Thoracic aorta (tissue), 2 donors: ENCODE measurements at places on chromosomes 2 and 18.
A peak's percentile ranks its signal among the peaks of the same experiment; 100 is the strongest.

DNA sequence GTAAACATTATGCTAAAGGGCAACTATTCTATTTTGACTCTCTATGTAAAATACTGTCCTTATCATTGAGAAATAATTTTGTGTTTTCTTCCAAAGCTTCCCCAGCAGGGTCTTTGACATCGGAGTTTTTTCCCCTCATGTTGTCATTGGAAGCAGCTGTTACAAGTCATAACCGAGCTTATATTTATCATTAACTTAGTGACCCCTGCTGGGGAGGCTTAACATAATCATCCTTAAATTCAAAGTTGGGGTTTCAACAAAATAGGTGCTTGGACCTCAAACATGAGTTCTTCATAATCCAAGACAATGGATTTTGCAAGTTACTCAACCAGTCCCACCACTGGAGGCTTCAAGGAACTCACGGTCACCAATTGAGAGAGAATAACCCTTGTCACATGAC, 330.9 kb downstream of the DCC start:
- H3K4me1 ChIP-seq = no peaks in the 10 kb centered on the region
- no peaks in the 10 kb centered on the region for H3K36me3 ChIP-seq
- no peak for DNase-seq
- no peak overlapping the region for H3K4me3 ChIP-seq
- no peak overlapping the region for H3K27ac ChIP-seq
- H3K27me3 ChIP-seq = no peaks in the 10 kb centered on the region

- H3K27ac ChIP-seq = no peak overlapping the region
- H3K36me3 ChIP-seq = no peaks in the 10 kb centered on the region
- no peaks in the 10 kb centered on the region for H3K4me1 ChIP-seq
- no peaks in the 10 kb centered on the region for H3K27me3 ChIP-seq
These were observed 839.9 kb downstream of the BCL11A start for GRCh38 chr2:59713577-59713976.

DNA sequence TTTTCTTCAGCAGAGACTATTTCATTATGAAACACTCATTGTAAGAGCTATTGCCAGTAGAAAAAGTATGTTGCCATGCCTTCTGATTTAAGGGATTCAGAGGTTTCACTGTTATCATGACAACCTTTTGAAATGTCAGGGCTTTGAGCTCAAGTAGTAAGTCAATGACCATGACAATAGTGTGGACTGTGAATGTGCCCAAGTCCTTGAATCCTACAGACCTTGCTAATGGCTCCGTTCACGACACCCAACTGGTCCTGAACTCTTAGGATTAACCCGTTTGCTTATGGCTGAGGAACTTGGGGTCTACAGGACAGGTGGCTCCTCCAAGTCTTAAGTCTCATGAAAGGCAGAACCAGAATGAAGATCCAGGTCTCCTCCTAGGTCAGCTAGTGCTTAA, 17.6 kb upstream of the KIDINS220 start:
- H3K27me3 ChIP-seq = no peaks in the 10 kb centered on the region
- no peak for DNase-seq
- no peak overlapping the region for H3K4me3 ChIP-seq

- no peaks in the 10 kb centered on the region for H3K27me3 ChIP-seq
- no peak for DNase-seq
- H3K4me1 ChIP-seq = no peaks in the 10 kb centered on the region
These were observed 239.4 kb downstream of the DYSF start for GRCh38 chr2:71692621-71693277.

- no peaks in the 10 kb centered on the region for H3K4me1 ChIP-seq
- no peaks in the 10 kb centered on the region for H3K27me3 ChIP-seq
- no peak overlapping the region for H3K4me3 ChIP-seq
- H3K27ac ChIP-seq = no peak overlapping the region
- H3K36me3 ChIP-seq = no peaks in the 10 kb centered on the region
- no peak for DNase-seq
These were observed 467.2 kb downstream of the SPAG16 start for GRCh38 chr2:213751446-213751845.

DNA sequence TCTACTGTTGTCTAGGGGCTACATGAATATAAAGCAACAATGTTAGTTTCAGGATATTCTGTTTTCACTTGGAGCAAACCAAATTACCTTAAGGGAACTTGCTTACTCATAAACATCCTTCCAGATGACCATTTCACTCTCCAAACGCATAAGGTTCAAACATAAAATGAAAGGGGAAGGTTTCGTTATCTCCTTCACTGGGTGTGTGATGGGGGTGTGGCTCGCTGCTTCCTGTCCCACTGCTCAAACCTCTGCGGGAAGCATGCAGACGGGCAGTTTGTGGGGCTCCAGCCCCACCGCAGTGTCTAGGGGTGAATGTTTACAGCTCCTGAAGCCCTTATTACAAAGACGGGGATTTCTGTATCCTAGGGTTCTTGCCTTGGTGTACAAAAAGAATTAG, 1310.9 kb upstream of the TMEFF2 start:
- no peak for DNase-seq
- H3K4me1 ChIP-seq = no peaks in the 10 kb centered on the region
- no peak overlapping the region for H3K27ac ChIP-seq
- no peaks in the 10 kb centered on the region for H3K27me3 ChIP-seq
- H3K36me3 ChIP-seq = no peaks in the 10 kb centered on the region

DNA sequence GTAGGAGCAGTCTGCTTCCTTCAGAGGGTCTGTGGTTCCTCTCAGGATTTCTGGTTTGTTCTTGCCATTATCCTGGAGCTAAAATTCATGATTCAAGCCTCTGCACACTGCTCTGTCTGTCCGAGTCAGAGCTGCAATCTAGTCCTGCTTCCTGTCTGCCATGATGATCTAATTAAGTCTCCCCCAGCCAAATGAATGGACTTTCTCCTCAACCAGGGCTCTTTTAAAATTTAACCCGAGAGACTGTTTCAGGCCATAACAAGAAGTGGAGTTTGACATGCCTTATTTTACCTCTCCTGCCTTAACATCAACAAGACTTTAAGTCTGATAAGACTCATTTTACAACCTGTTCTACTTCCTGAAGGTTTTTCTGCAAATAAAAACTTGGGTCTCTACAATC, 1009.6 kb upstream of the DDX18 start:
- no peak overlapping the region for H3K27ac ChIP-seq
- no peak for DNase-seq
- H3K27me3 ChIP-seq = no peaks in the 10 kb centered on the region
- no peak overlapping the region for H3K4me3 ChIP-seq
- no peaks in the 10 kb centered on the region for H3K36me3 ChIP-seq

DNA sequence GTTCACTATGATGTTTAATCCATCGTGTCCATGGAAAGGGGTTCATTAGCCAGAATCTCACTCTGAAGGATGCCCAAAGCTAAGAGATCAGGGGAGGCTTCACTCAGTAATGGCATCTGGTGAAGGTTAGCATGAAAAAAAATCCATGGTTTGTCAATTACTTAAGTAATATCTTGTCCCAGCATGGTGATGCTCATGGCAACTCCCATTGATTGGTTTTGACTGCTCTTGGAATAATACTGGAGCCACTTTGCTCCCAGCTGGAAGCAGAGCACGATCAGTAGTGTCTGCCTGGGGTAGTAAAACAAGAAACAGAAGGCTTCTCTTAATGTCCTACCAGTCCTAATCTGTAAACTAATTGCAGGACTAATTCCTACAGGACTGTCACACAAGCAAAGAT, 799.4 kb downstream of the CNTNAP5 start:
- DNase-seq = no peak
- H3K27me3 ChIP-seq = no peaks in the 10 kb centered on the region
- H3K4me3 ChIP-seq = no peak overlapping the region
- H3K4me1 ChIP-seq = no peaks in the 10 kb centered on the region
- H3K36me3 ChIP-seq = no peaks in the 10 kb centered on the region

- no peak for DNase-seq
- peak overlapping the region; percentile 97 for H3K27ac ChIP-seq
- no peaks in the 10 kb centered on the region for H3K36me3 ChIP-seq
- peak overlapping the region; percentile 98 for H3K4me3 ChIP-seq
These were observed 634 bp downstream of the PTPRM start for GRCh38 chr18:7567474-7568425.

DNA sequence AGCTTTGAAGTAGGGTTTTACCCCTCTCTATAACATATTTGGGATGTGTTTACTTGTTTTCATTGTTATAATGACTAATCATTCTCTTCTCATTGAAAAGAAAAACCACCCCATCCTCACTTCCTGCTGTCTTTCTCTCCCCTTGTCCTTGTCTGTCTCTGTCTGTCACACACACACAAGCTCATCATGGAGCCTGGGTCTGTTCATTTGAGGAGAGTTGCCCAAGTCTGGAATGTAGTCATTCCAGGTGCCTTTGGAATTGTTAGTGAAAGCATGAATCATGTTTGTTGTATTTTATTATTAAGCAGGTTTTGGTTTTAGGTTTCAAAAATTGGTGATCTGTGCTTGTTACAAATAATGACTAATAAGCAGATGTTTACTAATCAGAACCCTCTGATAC, 133.5 kb upstream of the IL1R2 start:
- no peaks in the 10 kb centered on the region for H3K27me3 ChIP-seq
- no peak overlapping the region for H3K4me3 ChIP-seq
- no peak for DNase-seq
- peaks cover 22% of the 10 kb centered on the region for H3K36me3 ChIP-seq
- no peak overlapping the region for H3K27ac ChIP-seq

DNA sequence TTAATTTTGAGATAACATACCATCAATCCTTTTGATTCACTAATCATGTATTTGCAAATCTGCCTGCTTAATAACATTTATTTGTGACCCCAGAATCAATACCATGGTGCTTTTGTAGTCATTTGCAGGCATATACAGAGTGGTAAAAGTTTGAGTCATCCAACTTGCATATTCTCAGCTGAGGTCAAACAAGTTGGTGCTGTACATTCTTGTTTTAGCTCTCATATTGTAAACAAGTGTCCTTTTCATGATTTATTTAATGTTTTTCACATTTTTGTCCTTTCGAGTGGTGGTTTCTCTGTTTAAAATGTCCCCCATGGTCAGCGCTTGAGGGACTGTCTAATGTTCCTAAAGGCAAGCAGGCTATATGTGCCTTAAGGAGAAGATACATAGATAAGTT, 17.5 kb downstream of the RAB27B start:
- no peak overlapping the region for H3K4me3 ChIP-seq
- no peak overlapping the region for H3K27ac ChIP-seq
- no peaks in the 10 kb centered on the region for H3K27me3 ChIP-seq

GRCh38 chr2:141929331-141930252, 201.2 kb downstream of the LRP1B start:
- H3K36me3 ChIP-seq = no peaks in the 10 kb centered on the region

GRCh38 chr2:174951745-174952144, 53.4 kb downstream of the CHN1 start:
- H3K27ac ChIP-seq = no peak overlapping the region
- no peaks in the 10 kb centered on the region for H3K4me1 ChIP-seq
- DNase-seq = no peak
- H3K36me3 ChIP-seq = no peaks in the 10 kb centered on the region
- H3K27me3 ChIP-seq = no peaks in the 10 kb centered on the region

GRCh38 chr2:40400336-40400953, 51.4 kb downstream of the SLC8A1 start:
- DNase-seq = no peak
- H3K4me3 ChIP-seq = peak overlapping the region; percentile 32
- H3K27ac ChIP-seq = no peak overlapping the region
- H3K4me1 ChIP-seq = peaks cover 5% of the 10 kb centered on the region
- no peaks in the 10 kb centered on the region for H3K36me3 ChIP-seq

DNA sequence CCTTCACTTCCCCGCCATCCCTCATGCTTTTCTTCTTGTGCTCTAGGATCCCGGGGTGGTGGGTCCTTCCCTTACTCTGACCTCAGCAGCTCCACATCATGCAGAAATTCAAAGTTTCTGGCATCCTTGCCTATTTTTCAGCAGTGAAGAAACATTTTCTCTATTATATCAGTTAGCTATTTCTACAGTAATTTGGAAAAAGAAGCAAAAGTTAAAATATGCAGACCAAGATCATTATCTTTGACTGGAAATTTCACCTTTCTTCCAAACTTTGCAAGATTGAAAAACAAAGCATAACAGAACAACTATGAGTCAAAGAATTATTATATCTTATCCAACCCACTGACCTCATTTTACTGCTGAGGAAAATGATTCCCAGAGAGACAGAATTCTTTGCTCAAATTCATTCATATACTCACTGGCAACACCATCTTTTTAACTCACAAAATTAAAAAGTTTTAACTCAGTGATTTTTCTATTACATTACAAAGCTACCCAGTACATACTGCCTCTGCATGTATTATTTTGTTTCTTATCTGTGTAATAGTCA, 40.5 kb downstream of the ANTXR1 start:
- H3K36me3 ChIP-seq = no peaks in the 10 kb centered on the region
- no peaks in the 10 kb centered on the region for H3K27me3 ChIP-seq
- peaks cover 67% of the 10 kb centered on the region for H3K4me1 ChIP-seq
- peak overlapping the region; percentile 49 for H3K27ac ChIP-seq
- DNase-seq = no peak

DNA sequence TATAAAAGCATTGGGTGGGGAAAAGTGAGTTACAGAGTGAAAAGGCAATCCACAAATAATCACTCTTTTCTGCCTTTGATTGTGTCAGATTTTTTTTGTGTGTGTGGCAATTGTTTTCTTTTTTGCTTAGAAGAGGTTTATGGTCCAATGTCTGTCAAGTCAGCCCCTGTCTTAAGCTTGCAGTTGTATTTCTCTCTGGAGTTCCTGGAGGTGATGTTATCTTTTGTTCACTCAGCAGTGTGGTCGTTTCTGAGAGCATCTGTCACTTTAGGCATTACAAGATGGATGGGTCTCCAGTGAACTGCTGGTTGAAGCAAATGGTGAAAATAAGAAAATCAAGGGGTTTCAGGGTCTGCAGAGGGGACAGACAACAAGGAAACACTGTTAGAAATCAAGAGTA, 121.3 kb downstream of the GREB1L start:
- no peaks in the 10 kb centered on the region for H3K27me3 ChIP-seq
- peaks cover 12% of the 10 kb centered on the region for H3K4me1 ChIP-seq
- peak overlapping the region; percentile 4 for H3K4me3 ChIP-seq
- DNase-seq = no peak
- H3K27ac ChIP-seq = no peak overlapping the region
- H3K36me3 ChIP-seq = no peaks in the 10 kb centered on the region

DNA sequence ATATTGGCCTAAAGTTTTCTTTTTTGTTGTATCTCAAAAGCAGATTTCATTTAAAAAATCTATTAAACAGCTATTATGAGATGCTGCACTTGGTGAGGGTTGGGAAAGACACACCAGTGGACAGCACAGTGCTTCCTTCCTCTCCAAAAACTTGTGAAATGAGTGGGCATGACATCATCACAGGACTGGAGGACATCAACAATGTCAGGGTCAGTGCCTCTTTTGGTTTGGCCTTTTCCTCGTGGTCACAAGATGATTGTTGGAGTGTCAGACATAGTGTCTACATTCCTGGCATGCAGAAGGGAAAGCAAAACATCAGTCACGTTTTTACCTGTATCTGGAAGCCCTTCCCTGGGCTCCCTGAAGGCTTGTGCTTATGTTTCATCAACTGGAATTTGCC, 49.6 kb downstream of the IL1R2 start:
- peaks cover 20% of the 10 kb centered on the region for H3K4me1 ChIP-seq
- H3K27me3 ChIP-seq = no peaks in the 10 kb centered on the region
- H3K36me3 ChIP-seq = no peaks in the 10 kb centered on the region
- H3K4me3 ChIP-seq = no peak overlapping the region
- no peak for DNase-seq

DNA sequence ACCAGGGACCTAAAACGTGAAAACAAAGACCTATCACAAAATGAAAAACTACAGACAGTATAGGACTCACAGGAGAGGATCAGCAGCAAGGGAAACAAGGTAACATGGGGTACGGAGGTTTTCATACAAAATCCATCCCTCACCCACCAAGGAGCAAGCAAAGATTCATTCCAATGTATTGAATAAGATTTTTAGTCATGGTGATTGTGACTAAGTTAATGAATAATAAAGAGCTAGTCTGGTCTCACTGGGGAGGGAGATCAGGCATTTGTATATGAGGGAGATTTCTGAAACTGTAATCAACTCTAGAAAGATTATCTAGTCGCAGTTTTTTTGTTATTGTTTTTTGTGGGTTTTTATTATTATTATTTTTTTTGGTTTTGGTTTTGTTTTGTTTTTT, 336.5 kb upstream of the MMADHC start:
- no peaks in the 10 kb centered on the region for H3K4me1 ChIP-seq
- H3K27me3 ChIP-seq = no peaks in the 10 kb centered on the region
- H3K4me3 ChIP-seq = no peak overlapping the region
- no peak overlapping the region for H3K27ac ChIP-seq
